ENCODE measurements at places on chromosomes 7 and 10.

DNA sequence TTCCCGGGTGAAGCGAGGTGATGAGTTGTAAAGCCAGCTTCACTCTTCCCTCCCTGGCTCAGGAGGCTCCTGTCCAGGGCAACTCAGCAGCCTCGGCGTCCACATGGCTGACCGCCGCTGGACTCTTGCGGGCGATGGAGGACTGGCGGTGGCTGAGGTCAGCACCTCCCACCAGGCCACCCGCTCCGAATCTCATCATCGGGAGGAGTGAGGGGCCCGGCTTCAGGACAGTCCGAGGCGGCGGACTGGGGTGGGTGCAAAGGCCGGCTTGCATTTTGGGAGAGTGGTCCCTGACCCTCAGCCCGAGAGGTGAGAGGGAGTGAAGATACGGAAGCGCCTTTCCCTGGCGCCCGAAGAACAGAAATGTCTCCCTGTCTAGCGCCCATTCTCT, 759 bp downstream of the DNAJB12 start:
- no peak for DNase-seq

DNA sequence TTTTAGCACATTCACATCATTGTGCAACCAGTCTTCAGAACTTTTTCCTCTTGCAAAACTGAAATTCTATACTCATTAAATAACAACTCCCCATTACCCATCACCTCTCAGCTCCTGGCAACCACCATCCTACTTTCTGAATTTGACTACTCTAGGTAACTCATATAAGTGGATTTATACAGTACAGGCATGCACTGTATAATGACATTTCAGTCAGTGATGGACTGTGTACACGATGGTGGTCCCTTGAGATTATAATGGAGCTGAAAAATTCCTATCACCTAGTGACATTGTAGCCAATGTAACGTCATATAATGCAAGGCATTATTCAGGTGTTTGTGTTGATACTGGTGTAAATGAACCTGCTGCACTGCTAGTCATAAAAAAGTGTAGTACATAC, 60.1 kb downstream of the BTRC start:
- DNase-seq, result no peak

DNA sequence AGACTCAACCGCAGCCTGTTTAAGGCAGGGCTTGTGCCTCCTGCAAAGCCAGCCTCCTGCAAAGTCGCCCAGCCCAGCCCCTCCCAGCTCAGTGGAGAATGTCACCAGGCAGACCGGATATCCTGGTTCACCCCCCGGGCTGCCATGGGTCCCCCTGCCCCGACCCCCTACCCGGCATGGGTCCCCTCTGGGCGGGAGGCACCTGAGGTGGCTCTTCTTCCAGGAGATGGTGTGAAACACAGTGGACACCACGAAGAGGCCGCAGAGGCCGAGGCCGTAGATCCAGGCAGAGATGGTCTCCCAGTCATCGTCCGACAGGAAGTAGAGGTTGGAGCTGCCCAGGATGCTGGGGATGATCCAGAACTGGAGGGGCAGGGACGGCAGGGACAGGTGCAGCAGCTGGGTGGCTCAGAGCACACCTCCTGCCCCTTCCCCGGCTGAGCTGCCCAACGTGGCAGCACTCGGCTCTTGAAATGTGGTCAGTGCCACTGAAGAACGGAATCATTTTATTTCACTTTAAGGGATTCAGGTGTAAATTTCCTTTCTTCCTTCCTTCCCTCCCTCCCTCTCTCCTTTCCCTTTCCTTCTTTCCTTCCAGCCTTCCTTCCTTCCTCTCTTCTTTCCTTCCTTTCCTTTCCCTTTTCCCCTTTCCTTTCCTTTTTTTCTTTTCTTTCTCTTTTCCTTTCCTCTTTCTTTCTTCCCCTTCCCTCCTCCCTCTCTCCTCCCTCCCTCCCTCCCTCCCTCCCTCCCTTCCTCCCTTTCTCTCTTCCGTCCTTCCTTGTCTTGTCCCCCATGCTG, 36.7 kb upstream of the RADIL start:
- no peak for DNase-seq

DNA sequence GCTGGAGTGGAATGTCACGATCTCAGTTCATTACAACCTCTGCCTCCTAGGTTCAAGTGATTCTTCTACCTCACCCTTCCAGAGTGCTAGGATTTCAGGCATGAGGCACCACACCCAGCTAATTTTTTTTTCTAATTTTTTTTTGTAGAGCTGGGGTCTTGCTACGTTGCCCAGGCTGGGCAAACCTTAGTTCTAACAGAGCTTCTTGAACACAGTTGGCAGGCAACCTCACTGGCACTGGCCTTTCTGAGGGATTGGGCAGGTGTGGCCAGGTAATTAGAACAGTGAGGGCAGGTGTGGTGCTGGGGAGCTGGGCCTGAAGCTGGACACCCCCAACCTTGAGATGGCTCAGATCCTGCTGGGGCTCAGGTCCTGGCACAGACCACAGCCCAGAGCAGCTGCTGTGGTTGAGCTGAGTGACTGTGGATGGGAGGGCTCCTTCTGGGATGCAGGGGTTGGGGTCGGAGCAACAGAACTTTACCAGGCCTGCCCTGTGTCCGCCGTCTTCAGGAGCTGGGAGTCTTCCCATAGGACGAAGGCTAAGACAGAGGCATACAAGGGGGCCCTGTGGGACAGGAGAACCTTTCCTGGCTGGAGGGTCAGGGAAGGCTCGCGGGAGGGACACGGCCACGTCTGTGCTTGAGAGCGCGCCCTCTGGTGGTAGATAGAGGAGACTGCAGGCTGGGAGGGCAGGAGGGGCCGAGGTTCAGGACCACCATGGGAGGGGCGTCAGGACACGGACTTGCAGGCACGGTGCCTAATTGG, 48.2 kb downstream of the COL26A1 start:
- peak; percentile 43 for DNase-seq

DNA sequence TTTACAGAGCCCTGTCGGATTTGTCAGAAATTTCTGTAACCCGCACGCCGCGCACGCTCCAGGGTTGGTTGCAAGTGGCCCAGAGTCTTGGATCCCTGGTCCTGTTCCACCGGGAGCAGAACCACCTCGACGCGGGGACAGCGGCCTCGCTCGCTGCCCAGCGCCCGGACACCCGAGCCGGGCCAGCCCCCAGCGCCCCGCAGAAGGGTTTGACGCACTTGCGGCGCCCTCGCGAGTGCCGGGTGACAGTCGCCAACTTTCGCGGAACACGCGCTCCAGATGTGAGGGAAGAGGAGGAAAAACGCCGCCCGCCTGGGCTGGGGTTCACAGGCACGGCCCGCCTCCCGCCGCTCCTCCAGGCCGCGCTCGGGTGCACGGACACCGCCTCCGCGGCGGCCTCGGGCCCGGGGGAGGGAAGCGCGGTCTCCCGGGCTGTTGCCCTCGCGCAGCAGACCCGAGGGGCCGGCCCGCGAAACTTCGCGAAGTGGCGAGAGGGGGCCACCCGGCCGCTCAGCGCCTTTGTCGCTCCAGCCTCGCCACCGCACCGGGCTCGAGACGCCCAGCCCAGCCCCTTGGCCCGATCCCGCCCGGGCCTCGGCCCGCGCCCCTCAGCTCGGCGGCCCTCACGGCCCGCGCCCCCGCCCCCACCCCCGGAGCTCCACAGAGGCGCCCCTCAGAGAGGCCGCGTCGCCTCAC, 514 bp downstream of the RNF216 start:
- peak; percentile 38 for DNase-seq
